ENCODE measurements at places on chromosomes 6 and 20. TPM values are rescaled to one million over a fixed set of nuclear protein-coding genes. Genes with fewer than 3 reads are reported as not detected.
A peak's percentile ranks its signal among the peaks of the same experiment; 100 is the strongest.

HINT3 gene
- total RNA-seq: 17.4 TPM

GRCh38 chr6:137099689-137100403 is 55.1 kb upstream of the IL20RA start:
- no peak for DNase-seq

GRCh38 chr6:77536701-77537100 is 73.4 kb upstream of the HTR1B start:
- DNase-seq: no peak

SLC26A8 gene
- total RNA-seq: 0.33 TPM

- peak; percentile 28 for DNase-seq
Observed at GRCh38 chr6:28212510-28213212, 12.4 kb upstream of the ZSCAN9 start.

MROH8 gene
- total RNA-seq: 7.6 TPM

- DNase-seq: no peak
Observed at GRCh38 chr20:15339264-15339663, 1001.9 kb upstream of the FLRT3 start.

GRCh38 chr6:156316583-156317125 is 460.5 kb upstream of the ARID1B start:
- DNase-seq: no peak

DNA sequence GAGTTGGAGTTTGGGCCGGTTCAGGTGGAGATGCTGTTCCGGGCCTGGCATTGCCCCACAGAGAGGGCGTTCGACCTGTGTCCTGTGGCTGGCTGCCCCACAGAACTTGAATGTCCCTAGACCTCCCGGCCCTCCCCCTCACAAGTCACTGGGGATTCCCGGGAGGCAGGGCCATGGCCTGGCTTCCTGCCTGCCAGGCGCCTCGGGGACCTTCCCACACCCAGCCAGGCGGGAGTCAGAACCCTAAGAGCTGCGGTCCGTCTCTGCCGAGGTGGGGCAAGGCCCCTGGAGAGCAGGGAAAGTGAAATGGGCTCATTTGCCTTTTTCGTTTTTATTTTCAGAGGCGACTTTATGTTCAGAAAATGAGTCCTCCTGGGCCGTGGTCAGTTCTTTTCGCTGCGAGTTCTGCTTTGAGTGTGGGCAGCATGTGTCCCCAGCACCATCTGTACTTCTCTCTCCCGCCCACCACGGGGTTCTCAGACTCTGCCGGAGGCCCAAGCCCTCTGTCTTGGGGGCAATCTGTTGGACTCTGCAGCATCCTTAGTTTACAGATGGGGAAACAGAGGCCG is 8.5 kb downstream of the RBM38 start:
- no peak for DNase-seq

LHFPL5 gene
- not detected for total RNA-seq

STX11 gene
- total RNA-seq: not detected

DNA sequence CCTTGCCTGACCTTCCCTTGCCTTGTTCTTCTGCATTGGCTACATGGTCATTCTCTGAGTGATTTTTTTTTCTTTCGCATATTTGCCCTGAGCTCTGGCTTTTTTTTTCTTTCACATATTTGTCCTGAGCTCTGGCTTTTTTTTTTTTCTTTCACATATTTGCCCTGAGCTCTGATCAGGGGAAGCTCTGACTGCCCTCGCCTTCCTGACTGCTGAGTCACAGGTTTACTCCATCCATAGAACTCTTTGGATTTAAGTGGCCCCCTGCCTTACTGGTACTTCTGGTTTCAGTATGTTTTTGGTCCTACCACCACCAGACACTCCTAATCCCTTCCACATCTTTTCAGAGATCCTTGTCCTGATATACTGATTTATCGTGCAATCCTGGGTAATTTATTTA is 201.1 kb downstream of the OGFRL1 start:
- DNase-seq: no peak

GRCh38 chr6:15426395-15426794 is 180.5 kb downstream of the JARID2 start:
- no peak for DNase-seq

BMP7 gene
- 14.5 TPM for total RNA-seq

RCAN2 gene
- total RNA-seq: 3.6 TPM

SOBP gene
- total RNA-seq: 23.0 TPM

GRCh38 chr6:152428126-152428525 is 209.0 kb downstream of the SYNE1 start:
- no peak for DNase-seq

- no peak for DNase-seq
Observed at GRCh38 chr6:53418288-53418687, 69.5 kb upstream of the ELOVL5 start.

SSR1 gene
- 110 TPM for total RNA-seq

MOG gene
- total RNA-seq: not detected

GRCh38 chr20:35328689-35329088 is 36.5 kb upstream of the FAM83C start:
- DNase-seq: no peak

DNA sequence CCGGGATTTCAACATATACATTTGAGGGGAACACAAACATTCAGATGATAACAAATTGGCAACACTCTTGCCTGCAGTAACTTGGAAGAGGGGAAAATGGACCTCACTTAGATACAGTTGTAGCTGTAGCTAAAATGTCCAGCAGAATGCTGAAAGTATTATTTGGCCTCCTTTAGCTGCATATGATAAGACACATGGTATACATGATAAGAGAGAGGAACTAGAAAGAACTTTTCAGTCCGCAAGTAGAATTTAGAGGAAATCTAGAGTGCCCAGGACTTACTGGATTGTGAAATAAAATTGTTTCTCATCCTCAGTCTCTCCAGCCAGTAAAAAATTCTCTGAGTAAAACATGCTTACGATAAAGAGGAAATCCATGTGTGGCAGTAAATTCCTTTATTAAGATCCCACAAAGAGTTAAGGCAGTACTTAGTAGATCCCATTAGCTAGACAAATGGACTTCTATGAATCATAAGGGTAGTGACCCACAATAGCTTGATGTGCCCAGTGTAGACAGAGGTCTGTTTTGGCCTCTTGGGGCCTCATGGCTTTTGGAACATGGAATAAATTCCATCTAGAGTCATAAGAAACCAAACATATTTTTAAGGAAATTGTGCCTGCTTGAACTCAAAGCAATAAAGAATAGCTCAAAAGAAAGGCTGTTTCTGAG is 87.9 kb upstream of the RBM24 start:
- DNase-seq: no peak

- no peak for DNase-seq
Observed at GRCh38 chr20:1394686-1395085, 1.8 kb upstream of the FKBP1A start.

DNA sequence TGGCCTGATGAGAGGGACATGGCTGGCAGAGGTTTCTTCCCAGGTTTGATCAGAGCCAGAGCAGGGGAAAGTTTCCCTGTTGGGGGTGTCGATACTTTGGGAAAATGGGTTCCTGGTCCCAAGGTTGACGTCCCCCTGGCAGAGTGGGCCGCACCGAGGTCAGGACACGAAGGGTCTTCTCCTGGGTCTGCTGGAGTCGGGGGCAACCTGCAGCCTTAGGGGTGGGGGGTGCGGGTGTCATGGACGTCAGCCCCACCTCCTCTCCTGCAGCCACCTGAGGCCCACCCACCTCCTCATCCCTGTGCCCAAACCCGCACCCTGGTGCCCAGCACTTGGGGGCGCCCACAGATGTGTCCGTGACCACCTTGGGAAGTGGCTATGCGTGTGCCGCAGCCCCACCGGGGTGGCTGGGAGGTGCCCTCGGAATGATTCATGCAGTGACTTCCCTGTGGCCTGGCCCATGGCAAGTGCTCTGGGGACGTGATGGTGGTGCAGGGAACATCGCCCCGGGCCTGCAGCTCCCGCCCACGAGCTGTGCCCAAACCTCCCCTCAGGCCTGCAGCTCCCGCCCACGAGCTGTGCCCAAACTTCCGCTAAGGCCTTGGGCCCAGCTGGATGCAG is 64.9 kb downstream of the YTHDF1 start:
- DNase-seq: no peak

C6orf58 gene
- total RNA-seq: 0.82 TPM

DNA sequence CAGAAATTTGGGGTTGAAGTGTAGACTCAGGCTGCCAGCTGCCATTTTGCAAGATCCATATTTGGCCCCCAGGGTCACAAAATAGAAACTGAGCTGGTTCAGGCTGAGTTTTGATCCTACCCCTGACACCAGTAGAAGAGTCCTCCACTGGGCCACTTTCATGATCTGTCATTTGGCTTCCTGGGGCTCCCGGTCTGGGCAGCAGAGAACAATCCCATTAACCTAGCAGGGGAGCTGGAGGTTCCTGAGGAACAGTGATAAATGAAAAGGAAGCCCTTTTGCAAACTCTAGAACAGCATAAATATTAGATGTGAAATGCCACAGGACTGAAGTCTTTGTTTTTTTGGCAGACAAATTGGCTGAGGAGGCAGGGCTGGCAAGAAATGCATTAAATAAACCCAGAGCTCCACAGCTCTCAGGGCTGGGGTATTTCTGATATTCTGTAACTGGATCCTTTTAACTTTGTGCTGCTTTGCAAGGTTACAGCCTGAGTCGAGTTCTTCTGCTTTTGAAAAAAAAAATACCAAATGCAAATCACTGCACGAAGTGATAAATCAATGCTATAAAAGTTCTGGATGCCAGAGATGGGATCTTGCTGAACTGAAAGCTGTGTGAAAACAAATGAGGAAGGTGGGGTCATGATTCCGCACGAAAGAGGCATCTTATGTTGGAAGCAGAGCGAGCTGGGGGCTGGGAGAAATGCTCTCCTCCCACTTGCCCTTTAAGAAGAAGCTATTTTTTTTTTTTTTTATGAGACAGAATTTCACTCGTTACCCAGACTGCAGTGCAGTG is 64.4 kb downstream of the SULF2 start:
- DNase-seq: no peak

FHL5 gene
- not detected for total RNA-seq

ARFGEF3 gene
- total RNA-seq: 0.30 TPM

GRCh38 chr6:166412911-166413384 is 30.2 kb upstream of the MPC1 start:
- no peak for DNase-seq

DNA sequence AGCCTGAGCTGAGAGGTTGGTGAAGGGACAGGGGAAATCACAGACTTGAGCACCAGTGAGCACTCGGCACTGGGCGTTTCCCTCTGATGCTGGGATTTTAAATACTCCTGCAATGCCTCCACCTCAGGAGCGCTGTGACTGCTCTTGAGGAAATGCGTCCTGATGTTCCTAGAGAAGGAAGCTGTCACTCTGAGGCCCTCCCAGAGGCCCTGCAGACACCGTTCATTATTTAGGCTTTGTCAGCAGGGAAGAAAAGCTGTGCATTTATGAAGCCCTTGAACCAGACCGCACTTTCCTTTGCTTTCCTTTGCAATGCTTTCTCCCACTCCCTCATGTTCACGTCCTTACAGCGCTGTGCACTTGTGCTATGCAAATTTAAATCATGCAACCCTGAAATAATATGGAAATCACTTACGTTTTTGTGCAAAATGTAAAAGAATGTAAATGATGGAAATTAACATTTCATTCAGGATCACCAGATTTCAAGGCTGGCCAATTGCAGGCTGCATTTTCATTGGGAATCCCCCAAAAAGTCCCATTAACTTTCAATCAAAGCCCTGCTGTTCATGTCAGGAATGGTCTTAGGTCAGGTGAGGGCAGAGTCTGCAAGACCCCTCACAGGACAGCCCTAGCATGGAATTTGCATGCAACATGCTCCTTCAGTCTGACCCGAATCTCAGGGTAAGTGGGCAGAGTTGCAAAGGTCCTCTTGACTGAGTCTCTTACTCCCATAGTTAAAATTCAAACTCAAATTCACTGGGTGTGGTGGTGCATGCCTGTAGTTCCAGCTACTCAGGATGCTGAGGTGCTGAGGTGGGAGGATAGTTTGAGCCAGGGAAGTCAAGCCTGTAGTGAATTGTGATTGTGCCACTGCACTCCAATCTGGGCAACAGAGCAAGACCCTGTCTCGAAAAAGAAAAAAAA is 45.8 kb upstream of the SYNDIG1 start:
- no peak for DNase-seq

DNA sequence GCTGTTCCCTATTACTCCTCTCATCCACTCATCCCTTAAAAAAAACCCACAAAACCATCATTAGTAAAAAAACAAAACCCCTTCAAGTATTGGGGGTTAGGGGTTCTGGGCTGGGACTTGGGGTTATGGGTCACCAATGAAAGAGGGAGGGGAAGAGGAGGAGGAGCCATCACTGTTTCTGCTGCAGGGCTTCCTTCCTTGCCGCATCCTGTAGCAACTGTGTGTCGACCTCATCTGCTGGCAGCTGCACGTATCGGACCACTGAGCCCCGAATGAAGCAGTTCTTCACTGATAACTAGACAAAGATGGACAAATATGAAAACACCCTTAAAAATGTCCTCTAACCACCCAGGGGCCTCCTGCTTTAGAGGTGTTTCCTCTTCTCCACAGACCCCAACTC is 2.0 kb upstream of the VARS1 start:
- DNase-seq: no peak

GRCh38 chr6:3190779-3191178 is 33.4 kb upstream of the TUBB2A start:
- no peak for DNase-seq

DNA sequence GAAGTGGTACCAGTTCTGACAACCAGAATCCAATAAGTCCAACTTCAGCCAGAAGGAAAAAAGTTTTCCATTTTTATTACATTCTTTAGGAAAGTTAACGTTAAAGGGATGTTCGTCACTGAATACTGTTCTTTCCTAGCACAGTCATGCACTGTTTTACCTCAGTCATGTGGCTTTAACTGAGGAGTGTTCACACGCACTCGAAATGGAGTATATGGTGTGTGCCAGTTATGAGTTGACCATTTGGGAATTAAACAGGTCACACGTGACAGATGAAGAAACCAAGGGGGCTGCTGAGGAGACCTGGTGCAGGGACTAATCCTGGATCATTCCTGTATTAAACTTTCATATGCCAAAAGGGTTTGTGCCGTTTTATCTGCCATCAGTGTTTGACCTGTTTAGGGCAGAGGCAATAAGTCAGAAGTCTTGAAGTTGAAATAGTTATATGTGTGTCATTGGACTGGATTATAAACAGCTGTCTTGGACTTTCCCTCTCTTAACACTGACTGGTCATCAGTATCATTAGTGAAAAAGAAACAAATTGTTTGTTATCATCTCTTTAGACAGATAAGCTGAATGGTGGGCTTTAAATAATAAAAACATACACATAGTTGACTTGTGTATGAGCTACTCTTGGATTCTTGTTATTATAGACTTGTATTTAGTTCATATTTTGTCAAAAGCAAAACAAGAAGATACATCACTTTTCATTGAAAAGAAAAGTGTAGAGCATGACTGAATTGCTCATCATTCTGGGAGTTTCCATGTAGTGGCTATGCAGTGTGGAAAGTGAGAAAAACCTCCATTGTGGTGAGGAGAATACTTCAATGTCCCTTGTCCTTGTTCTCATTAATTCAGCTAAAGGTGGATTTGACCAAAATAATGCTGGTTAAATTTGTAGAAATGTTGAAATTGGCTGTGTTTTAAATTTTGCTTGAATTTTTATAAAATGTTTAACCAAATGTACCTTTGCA is 123.5 kb upstream of the SAMD5 start:
- no peak for DNase-seq

TSHZ2 gene
- 8.5 TPM for total RNA-seq

GRCh38 chr6:39932386-39932910 is 1.8 kb downstream of the MOCS1 start:
- DNase-seq: no peak

PKIB gene
- 86.4 TPM for total RNA-seq

SNAP25 gene
- total RNA-seq: 9.2 TPM
